ENCODE measurements at places on chromosomes 11 and 22. TPM values are rescaled to one million over a fixed set of nuclear protein-coding genes. Genes with fewer than 3 reads are reported as not detected.

DNA sequence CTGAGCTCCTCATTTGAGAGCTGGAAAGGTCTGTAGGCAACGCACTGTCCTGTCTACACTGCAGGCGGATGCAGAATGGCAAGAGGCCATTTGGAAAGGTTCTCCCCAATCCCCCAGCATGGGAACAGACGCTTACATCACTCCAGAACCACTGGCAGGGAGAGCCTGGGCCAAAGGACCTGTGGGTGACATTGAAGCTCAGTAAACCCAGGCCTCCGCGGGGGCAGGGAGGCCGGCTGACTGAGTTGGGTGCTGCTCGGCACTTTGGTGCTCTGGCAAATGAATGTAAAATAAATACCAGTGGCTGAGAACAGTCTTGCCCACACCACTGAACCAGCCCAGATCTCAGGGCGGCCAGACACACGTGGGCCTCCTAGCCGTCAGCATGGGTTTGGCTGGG lies 22.4 kb downstream of the TOM1 start:
- no peak for ATAC-seq

- ATAC-seq: no peak
Observed at GRCh38 chr22:24550028-24550901, 4.7 kb downstream of the GUCD1 start.

GRCh38 chr11:882596-882995 lies 28.0 kb downstream of the CHID1 start:
- no peak for ATAC-seq

DNA sequence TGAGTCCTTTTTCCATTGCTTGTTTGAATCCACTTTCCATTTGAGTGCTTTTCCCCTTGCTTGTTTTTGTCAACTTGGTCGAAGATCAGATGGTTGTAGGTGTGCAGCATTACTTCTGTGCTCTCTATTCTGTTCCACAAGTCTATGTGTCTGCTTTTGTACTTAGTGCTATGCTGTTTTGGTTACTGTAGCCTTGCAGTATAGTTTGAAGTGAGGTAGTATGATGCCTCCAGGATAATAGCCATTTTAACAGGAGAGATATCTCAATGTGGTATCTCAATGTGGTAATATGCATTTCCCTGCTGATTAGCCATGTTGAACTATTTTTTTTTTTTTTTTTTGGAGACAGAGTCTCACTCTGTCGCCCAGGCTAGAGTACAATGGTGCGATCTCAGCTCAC lies 16.7 kb downstream of the ACRV1 start:
- ATAC-seq: no peak

DNA sequence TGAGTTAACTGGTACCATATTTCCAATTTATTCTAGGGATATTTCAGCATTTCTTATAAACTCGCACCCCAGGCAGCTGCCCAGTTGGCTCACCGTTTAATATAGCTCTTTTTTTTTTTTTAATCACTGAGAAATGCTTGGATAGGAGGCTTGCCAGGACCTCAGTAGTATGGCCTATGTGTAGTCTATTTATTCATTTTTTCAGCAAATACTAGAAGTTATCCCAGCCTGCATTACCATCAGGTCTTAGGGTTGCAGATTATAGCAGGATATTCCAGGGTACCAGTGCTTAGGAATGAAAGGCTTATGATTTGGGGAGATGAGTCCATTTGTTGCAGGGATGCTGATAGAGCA lies 26.6 kb downstream of the PARVA start:
- no peak for ATAC-seq

DNA sequence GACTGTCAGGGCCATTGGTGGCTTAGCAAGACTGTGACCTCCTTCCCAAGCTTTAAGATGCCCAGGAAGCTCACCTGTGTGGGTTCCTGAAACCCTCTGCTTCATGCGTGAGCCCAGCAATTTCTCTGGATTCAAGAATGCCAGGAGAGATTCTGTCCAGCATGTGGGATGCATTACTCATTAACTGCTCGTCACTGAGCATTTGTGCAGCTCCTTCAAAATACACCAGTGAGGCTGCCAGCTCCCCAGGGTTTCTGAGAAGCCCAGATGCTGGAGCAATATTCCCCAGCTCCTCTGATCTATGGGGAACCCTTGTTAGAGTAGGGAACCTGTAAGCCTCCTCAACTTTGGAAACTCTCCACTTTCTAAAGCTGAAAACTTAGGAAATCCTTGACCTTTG lies 126.5 kb downstream of the CHST1 start:
- ATAC-seq: no peak

DNA sequence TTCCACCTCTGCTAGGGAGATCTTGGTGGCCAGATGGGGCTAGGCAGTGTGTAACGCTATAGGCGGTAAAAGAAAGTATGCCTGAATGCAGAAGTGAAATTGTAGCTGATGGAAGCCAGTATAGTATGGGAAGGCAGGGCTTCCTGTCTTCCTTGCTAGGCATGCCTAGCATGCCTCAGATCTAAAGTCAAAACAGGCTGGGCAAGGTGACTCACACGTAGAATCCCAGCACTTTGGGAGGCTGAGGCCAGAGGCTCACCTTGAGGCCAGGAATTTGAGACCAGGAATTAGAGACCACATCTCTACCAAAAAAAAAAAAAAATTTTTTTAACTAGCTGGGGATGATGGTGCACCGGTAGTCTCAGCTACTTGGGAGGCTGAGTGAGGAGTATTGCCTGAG lies 281.7 kb upstream of the MTNR1B start:
- ATAC-seq: no peak

GRCh38 chr11:81579339-81579738 lies 1154.3 kb downstream of the FAM181B start:
- ATAC-seq: no peak

- ATAC-seq: peak; percentile 69
Observed at GRCh38 chr11:87878373-87878825, 296.8 kb downstream of the RAB38 start.

DNA sequence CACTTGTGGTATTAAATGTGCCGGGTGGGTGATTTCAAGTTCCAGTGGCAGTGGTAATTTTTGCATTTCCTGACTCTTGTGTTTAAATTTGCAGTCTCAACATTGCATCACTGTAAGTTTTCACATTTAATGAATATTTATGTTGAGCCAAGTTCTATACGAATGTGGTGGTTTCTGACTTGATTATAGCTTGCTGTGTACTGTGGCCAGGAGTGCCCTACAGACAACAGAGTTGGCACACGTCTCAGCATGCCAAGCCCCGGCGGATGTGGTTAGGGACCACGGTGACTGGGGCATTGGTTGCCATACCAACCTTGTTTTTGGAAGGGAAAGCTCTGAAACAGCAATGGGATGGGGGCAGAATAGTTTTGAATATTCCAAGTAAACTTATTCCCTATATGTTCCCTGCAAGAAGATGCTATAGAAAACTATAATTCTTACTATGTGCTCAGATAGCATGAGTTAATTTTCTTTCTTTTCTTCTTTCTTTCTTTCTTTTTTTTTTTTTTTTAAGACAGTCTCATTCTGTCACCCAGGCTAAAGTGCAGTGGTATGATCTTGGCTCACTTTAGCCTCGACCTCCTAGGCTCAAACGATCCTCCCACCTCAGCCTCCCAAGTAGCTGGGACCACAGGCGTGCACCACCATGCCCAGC lies 16.0 kb downstream of the ZNRF3 start:
- peak; percentile 89 for ATAC-seq

- ATAC-seq: no peak
Observed at GRCh38 chr11:1936072-1936780, 10.9 kb upstream of the MRPL23 start.

DNA sequence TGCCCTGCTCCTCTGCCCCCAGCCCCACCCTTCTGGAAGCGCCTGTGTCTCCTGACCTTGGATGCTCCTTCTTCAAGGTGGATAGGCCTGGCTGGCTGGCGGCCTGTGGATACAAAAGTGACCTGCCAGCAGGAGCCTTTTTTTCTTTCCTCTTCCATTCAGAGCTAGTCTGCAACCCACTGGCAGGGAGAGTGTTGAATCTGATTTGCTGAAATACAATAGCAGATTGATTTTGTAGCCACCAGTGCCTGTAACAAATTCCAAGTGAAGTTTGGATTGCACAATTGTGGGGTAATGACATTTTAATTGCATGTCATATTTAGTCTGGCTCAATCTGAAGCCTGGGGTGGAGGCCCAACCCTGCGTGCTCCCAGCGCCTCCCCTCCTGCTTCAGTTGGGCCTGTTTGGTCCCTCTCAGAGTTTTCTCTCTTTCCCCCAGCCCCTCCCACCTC lies 97.2 kb downstream of the GRIK4 start:
- ATAC-seq: peak; percentile 51

DNA sequence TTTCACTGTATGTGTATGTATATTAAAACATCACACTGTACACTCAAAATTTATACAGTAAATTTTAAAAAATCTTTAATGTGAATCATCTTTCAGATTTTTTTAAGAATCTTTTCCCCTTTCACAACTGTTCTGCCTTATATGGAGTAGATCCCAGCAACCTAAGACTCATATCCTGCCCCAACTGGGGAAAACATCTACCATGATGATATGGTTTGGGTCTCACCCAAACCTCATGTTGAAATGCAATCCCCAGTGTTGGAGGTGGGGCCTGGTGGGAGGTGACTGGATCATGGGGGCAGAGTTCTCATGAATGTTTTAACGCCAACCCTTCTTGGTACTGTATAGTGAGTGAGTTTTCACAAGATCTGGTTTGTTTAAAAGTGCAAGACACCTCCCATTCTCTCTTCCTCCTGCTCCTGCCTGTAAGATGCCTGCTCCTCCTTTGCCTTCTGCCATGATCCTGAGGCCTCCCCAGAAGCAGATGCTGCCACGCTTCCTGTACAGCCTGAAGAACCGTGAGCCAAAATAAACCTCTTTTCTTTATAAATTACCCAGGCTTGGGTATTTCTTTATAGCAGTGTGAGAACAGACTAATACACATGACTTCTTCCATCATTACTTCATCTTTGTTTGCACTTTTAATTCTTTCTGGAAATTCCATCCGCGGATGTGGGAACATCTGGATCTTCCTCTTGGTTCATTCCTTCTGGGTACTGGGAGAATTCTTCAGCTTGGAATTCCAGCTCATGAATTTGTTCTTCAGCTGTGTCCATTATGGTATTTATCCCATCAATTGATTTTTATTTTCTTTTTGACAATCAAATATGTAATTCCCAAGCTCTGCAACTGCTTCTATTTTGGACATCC lies 36.9 kb downstream of the LINC01488 start:
- ATAC-seq: no peak

DNA sequence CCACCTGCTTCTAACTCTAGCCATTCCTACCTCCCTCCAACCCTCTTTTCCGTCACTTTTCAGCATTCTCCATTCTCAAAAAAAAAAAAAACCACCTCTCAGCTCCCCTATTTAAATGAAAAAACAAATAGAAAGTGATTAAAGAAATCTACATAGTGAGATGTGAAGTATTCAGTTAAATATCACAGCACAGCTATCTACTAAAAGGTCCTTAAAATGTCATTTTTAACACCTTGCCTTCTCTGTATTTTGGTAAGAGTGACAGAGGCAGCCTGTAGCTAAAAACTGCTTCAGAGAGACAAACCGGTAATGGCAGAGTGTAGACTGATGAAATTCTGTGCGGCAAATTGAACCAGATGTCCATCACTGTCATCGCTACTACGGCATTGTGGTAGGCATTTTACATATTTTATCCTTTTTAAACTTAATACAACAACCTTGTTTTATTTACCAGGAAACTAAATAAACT lies 346 bp upstream of the ALG9 start:
- ATAC-seq: no peak

DNA sequence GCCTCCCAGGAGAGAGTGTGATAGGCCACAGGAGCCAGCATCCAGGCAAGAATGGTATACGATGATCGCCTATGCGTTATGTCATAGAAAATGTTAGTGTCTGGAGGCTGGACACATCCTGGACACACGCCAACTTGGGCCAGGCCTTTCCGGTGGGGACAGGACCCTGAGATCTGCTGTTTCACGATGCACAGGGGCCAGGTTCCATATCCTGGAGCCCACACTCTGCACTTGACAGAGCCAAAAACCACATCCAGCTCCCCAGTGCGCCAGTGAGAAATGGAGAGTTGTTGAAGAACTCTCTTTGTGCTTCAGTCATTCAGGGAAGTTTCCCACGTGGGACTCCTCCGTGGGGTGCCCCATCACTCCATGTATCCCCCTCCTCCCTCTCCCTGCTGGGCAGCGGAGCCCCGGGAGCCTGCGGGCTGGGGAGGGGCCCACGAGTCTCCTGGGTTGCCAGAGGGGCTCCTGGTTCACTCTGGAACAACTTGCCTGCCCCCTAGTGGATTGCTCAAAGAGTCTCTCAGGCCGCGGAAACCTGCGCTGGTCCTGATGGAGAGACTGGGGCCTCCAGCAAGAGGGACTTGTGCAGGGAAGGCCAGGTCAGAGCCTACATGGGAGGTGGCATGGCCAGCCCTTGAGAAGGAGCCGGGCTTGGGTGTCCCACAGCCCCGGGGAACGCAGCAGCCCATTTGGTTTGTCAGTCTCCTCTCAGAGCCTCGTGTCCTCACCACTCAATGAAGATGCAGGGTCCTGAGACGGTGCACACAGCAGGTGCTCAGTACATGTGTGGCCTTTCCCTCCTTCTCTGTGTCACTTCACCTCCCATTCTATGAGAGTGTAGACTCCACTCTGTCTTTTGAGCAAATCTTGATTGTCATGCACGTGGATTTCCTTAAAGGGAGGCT lies 10.2 kb upstream of the LRRC32 start:
- ATAC-seq: peak; percentile 94

DNA sequence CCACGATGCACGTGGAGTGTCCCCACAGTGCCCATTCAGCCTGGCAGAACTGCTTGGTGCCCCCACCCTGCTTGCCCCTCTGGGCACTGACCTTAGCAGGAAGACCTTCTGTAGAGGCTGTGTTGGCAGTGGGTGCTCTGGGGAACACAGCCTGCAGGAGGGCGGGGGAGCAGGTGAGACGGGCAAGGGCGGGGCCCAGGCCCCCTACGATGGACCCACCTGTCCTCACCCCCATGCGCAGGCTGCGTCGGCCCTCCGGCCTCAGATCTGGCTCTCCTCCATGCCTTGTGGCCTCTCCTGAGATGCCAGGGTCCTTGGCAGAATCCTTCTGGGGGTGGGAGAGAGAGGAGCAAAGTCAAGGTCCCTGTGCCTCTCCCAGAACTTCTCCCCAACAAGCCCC lies 10.9 kb downstream of the CDC42BPG start:
- no peak for ATAC-seq

DNA sequence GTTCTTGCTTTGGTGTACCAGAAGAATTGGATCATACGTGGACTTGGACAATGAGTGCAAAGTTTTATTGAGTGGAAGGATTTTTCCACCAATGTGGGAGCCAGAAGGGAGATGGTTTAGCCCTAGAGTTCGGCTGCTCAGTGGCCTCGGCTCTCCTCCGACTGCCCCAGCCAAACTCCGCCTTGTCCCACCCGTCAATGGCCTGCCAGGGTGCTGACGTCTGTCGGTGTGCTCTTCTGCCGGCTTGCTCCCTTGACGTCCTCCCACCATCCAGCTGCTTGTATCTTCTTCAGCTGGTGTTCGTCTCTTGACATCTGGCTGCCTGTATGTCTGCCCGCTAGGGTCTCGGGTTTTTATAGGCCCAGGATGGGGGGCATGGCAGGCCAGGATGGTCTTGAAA lies 154.8 kb downstream of the APOL5 start:
- no peak for ATAC-seq

Gene CHRM1
- not detected for total RNA-seq

Gene OR56A3
- total RNA-seq: 0.23 TPM

Gene NNMT
- 3.5 TPM for total RNA-seq

Gene MTFP1
- 19.1 TPM for total RNA-seq

Gene RSF1
- total RNA-seq: 54.7 TPM
